ENCODE measurements at places on chromosomes 7 and 10.

DNA sequence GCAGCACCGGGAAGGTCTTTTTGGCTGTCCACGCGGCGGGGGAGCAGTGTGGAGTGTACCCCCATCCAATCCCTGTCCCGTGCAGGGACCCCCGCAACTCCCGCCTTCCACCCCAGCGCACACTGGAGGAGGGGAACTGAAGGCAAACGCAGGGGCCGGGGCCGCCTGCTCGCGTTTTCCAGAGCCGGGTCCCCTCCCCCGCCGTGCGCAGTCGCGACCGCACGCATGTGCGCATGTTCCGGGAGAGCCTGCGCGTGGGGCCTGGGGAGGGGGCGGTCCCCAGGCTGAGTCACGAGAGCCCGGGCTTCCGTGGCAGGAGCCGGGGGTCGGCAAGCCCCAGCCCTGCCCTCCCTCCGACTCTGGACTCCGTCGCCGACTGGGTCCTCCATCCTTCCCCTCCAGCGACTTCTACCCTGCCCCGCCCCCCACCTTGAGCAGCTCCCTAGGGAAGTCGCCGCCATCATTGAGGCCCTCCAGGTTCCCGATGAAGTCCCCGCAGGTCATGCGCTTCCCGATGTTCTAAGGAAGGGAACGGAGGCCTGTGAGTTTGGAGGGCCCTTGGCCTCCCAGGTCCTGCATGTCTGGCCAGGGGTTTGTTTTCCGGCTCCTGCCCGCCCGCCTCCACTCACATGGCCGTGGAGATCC is 8.0 kb downstream of the PSD start:
- no peak for DNase-seq

- DNase-seq, result no peak
These were observed 184.6 kb downstream of the SGMS1 start for GRCh38 chr10:50439187-50439586.

GRCh38 chr7:152553671-152554317 is 118.0 kb upstream of the KMT2C start:
- no peak for DNase-seq

DNA sequence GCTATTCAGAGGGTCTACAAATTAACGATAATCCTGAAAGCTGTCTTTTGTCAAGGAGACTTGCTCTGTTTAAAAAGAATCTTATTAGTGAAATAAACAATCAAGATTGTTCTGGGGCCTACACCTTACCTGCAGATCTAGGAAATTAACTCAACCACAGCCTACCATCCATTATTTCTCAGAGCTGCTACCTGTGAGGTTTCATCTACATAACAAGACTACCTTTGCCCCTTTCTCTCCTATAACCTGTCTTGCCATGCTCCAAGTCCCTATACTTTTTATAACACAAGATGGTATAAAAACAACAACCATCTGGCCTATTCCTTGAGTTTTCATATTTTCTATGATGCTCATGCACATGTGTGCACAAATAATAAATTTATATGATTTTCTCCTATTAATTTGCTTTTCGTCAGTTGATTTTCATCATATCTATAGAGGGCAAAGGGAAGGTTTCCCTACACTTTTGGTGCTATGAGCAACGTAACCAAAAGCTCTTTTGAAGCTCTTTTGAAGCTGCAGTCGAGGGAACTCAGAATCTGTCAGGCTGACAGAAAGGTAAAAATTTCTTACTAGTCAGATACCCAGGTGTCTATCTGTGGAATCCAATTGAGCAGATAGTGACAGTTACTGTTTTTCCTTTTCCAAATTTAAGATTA is 138.1 kb downstream of the CACNA2D1 start:
- no peak for DNase-seq

DNA sequence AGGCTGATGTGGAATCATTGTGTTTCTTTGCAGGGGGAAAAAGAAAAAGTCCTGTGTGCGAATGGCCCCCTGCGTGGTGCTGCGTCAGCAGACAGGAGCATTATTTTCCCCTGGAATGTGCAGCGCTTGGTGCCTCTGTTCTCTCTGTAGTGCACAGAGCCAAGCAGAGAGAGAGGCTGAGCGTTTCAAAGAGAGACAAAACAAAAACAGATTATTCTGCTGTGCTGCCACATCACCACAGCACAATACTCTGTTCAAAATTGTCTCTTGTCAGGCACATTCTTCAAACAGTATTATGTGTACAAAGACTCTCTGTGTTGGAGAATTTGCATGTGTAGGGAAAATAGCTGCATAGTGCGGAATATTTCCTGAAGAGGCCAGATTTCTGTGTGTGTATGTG is 609.0 kb downstream of the SDK1 start:
- no peak for DNase-seq

- DNase-seq, result no peak
These were observed 9.9 kb downstream of the TWIST1 start for GRCh38 chr7:19107356-19108146.
